Activated CD4-positive, CD25-positive, alpha-beta regulatory T cell (primary cell): ENCODE measurements at places on chromosomes 5 and 9.

DNA sequence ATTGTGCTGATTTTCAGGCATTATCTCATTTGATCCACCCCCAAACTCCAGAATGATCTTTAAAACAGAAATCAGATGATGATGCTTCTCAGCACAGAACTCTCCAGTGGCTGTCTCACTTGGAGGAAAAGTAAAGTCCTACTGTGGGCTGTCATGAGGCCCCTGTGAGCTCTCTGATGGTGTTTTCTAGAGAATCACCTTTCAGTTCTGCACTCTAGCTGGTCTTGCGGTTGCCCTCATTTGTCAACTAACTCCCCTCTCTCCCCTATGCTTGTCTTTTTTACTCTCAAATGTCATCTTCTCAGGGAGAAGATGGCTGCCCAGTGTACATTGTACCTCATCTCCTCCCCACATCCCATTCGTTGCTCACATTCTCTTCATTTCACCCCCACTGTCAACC lies 295.8 kb downstream of the MLLT3 start:
- DNase-seq: no peak

- DNase-seq: no peak
Observed at GRCh38 chr5:123382252-123382651, 41.0 kb downstream of the CEP120 start.

DNA sequence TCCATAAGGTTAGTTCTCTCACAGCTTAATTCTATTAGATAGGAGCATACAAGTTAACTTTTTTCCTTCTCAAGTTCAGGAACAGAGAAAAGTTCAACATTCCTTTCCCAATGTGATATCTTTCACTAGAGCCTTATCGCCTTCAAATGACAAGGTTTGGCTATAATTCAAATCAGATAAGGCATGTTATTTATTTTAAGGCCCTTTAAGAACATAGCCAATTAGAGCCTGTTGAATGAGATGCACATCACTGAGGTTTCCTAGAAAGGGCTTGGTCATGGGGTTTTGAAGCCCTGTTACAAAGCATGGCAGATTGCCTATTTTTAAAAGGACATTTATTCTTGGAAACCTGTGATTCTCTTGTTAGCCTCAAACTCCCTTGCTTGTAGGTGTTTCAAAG lies 123.4 kb downstream of the BASP1 start:
- no peak for DNase-seq

DNA sequence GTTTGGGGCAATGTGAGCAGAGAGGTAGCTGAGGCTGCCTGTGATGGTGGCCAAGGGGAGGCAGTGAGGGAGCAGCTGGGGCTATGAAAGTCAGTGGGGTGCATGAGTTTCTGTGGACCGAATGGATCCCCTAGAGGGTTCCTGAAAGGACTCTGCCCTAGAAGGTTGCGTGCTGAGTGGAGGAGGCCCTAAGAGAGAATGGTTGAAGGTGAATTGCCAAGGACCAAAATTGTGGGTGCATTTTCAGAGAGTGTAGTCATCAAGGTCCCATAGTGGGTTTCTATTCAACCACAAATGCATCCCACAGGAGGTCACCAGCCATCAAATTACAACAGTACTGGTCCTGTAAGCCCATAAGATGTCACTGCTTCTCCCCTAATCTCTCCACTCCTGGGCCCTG lies 298.3 kb downstream of the CDK5RAP2 start:
- no peak for DNase-seq

GRCh38 chr9:30301271-30301963 lies 2083.0 kb upstream of the ACO1 start:
- no peak for DNase-seq

GRCh38 chr5:135254183-135254582 lies 144.8 kb downstream of the MACROH2A1 start:
- DNase-seq: no peak

DNA sequence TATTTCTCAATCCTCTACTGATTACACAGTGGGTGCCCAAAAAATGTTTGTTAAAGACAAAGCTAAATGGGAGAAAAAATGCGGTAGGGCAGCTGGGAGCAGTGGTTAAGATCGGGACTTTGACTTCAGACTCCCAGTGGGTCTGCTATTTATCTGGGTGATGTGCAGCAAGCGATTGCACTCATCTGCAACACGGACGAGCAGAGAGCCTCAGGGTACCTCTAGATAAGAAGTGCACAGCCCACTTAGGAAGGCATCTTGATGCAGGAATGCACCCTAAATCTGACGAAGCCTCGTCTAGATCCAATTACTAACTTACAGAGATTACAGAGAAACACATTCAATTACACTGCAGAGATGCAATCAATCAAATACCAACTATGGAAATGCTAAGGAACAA lies 4.0 kb downstream of the MAPK9 start:
- no peak for DNase-seq

- DNase-seq: no peak
Observed at GRCh38 chr9:105901514-105902109, 207.3 kb downstream of the TMEM38B start.

DNA sequence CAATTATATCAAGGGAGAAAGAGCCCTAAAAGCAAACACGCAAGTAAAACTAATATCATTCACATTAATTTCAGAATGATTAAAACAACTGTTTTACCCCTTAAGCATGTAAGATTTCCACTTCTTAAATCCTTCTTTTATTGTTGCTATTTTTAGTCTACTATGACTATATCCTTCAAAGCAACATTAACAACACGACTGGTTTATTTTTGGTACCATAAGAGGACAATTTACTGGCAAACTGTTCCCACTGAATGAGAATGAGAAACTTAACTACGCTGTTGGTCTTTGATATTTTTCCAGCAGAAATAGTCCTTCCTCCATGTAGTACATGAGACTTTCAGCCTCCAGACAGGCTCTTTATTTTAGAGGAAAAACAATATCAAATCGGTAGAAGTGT lies 281.5 kb downstream of the CTNND2 start:
- DNase-seq: no peak

DNA sequence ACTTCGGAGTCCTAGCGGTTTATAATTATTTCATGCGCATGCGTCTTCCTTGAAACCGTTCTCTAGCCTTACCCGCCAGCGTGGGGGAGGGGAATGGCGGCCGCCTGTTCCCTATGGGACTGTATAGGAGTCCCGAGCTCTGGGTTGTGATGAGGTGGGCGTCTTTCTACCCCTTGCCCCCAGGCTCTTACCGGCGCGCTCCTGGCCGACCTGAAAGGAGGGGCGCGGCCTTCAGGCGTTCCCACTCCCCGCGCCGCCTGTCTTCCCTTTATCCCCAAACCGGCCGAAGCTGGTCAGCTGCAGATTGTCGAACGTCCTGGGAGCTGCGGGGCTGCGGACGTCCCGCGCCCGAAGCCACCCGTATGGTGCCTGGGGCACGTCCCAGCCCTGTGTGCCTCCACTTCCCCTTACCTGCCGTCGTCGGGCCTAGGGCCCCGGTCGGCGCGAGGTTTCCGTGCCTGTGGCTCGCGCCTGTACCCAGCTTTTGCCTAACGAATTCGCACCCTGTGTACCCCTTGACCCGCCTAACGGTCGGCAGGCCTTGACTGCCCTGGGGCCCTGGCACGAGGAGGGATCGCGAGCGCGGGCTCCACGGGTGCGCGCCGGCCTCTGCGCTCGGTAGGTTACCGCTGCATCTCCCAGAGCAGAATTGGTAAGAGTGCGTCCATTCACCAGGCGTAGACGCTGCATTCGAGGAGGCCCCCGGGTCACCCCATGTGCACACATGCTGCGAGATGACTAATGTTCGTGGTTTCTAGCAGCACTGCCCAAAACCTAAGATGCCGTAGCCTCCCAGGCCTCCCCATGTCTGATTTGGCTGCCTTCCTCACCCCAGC lies 653 bp upstream of the HNRNPH1 start:
- peak; percentile 19 for DNase-seq

DNA sequence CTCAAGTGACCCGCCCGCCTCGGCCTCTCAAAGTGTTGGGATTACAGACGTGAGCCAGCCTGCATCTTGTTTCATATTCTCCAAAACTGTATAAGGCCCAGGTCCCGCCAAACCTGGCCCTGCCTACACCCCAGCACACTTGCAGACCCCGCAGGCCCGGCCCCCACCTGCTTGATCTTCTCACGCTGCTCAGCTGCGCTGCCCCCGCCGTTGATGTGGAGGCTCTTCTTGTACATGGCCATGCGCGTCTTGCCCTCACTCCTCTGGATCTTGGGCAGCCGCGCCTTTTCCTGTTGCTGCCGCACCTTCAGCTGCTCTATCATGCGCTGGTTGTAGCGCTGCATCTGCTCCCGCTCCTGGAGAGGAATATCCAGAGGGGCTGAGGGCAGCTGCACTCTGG lies 49.0 kb upstream of the FBXW11 start:
- no peak for DNase-seq

- no peak for DNase-seq
Observed at GRCh38 chr9:100011062-100011681, 87.6 kb downstream of the ERP44 start.

- no peak for DNase-seq
Observed at GRCh38 chr9:27282269-27282668, 14.7 kb downstream of the EQTN start.

- DNase-seq: no peak
Observed at GRCh38 chr5:159156426-159157238, 52.7 kb downstream of the RNF145 start.

DNA sequence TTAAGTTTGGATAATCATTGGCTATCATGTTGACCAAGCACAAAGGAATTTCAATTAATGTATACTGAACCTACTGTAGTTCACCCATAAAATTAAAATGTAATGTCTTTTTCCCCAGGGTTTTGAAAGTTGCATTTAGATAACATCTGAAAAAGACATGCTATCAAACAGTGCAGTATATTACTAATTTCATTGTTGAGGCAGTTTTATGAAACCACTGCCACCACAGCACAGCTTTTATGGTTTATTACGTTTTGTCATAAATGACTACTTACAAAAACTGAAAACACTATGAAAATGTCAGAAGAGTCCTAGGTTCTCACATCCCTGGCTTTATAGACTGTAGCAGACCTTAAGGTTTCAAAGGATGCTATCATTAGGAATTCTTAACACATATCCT lies 32.0 kb upstream of the HAPLN1 start:
- DNase-seq: no peak

- DNase-seq: no peak
Observed at GRCh38 chr5:39223565-39224156, 4.3 kb upstream of the FYB1 start.

GRCh38 chr9:76456202-76456926 lies 2.6 kb upstream of the GCNT1 start:
- no peak for DNase-seq

GRCh38 chr9:107016383-107016782 lies 153.4 kb downstream of the ZNF462 start:
- no peak for DNase-seq

DNA sequence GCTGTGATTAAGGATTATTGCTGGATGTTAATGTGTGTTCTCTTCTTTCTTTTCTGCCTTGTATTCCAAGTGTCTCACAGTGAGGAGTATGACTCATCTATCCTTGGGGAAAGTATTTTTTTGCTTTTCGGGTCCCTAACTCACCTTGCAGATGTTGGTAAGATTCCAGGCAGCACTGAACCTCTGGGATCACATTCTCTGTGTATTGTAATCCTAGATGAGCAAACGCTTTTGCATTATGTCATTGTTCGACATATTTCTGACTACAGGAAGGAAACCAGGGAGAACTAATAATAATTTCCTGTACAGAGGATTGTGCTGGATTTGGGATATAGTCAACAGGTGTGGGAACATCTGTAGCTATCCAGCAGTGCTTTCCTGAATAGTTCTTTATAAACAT lies 246.1 kb upstream of the TUT7 start:
- no peak for DNase-seq

- no peak for DNase-seq
Observed at GRCh38 chr5:151892393-151892792, 32.3 kb downstream of the GLRA1 start.

GRCh38 chr5:151923866-151924476 lies 680 bp downstream of the GLRA1 start:
- no peak for DNase-seq

GRCh38 chr9:130659699-130660248 lies 4.6 kb upstream of the PRDM12 start:
- no peak for DNase-seq

DNA sequence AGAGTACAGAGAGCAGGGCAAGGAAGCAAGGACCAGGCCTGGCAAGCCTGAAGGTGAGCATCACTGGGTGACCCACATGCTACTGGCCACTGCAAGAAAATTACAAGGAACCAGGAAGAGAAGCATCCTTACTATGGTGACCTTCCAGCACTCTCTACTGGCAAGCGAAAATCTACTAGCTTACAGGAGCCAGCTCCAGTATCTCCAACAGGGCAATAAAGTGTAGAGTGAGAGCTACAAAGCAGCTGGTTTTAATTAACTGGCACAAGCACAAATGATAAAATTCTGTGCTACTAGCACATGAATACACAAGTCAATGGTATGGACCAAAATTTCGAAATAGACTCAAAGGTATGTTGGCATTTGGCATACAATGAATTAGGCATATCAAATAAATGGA lies 113.3 kb upstream of the CAST start:
- no peak for DNase-seq

DNA sequence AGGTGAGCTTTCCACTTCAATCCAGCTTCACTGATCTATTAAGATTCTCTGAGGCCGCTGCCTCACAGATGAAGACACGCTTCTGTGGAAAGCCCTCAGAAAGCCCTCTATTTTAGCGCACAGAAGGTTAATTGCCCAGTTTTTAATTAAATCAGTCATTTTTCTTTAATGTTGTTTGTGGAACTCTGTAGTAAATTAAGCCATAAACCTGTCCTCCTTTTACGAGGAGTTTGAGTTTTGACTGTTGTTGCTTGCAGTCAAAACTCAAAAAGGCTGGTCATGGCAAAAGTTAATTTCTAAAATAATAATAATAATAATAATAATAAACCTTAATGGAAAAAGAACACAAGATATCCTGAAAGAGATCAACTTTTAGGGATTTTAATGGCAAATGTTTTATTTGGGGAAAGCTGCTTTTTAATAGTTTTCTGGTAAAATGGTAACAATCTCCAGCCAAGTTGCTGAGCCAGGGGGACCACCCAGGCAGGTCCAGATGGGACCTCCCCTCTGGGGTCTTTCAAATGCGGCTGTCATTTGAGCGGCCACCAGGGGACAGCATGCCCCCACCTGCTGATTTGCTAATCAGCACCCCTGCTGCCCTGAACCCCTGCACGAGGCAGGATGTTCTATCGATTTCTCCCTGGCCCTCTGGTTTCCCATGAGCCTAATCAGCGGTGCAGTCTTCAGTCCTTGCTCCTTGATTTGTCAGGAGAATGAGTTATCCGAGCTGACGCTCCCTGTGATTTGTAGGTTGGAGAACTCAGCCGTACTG lies 247.2 kb downstream of the FSTL4 start:
- DNase-seq: no peak

DNA sequence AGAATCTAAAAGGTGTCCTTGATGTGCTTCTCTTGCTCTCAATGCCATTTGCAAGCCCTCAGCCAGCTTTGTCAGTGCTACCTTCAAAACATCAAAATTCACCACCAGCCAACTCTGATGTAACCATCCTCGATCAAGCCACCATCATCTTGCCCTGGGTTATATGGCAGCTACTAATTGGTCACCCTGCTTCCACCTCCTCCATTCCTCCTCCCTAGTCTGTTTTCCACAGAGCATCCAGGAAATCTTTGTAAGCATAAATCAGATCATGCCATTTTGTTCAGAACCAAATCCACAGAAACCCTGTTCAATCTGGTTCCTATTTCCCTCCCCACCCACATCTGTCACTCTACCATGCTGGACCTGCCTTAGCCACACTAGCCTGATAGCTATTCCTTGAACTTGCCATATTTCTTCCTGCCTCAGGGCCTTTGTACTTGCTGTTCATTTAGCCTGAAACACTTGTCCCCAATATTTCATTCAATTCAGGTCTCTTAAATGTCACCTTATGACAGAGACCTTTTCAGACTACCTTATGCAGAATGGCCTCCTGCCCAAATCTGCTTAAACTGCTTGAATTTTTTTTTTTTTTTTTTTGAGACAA lies 1.9 kb upstream of the B4GALT1 start:
- DNase-seq: no peak
